ENCODE measurements at places on chromosomes 2 and 18.

DNA sequence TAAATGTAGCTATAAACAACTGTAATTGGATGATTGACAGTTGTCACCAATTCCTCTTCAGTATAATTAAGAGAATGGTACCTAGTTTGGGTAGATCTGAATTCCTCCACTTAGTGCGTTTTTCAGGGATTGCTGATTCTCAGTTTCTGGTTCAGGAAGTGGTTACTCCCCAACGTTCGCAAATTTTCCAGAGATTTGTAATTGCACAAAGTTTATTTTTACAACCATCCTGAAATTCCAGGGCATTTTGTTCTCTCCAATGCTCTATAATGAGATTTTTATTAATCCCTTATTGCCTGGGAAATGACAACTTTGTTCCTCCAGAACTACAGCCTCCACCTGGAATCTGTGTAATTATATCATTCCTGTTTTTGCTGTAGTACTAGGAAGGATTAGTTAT is 710.6 kb upstream of the ZEB2 start:
- no peak for DNase-seq

DNA sequence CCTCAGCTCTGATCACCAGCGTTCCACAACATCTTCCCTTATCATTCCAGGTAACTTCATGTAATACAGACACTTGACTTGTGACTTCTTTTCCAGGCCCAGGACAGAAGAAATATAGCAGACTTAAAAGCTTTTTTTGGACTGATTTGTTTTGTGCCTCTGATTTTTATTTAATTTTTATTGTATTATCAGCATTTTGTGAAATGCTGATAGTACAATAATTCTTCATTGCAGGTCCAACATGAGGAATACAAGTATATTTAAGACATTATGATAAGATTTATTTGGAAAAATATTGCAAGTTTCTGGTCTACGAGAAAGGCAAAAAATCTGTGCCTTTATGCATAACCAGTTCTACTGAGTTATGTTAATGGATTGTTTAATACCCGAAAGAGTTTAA is 94.5 kb upstream of the THUMPD2 start:
- DNase-seq, result no peak

GRCh38 chr18:78525366-78526111 is 454.1 kb upstream of the SALL3 start:
- DNase-seq, result no peak

GRCh38 chr2:18200771-18201170 is 322.3 kb downstream of the KCNS3 start:
- no peak for DNase-seq

DNA sequence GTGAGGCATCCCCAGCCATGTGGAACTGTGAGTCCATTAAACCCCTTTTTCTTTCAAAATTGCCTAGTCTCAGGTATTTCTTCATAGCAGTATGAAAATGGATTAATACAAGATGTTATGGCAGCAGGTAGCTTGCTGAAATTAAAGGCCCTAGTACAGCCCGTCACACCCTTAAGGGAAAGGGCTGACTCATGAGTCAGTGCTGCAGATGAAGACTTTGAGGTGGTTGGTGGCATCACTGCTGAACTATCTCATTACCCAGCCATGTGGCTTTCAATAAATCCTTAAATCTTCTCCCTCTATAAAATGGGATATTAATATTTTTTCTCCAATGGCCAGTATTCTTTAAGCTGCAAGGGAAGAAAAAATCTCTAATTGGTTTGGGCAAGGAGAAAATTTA is 226.1 kb upstream of the CCDC68 start:
- DNase-seq, result no peak

- DNase-seq, result no peak
These were observed 53.3 kb upstream of the TRIB2 start for GRCh38 chr2:12663306-12664037.

DNA sequence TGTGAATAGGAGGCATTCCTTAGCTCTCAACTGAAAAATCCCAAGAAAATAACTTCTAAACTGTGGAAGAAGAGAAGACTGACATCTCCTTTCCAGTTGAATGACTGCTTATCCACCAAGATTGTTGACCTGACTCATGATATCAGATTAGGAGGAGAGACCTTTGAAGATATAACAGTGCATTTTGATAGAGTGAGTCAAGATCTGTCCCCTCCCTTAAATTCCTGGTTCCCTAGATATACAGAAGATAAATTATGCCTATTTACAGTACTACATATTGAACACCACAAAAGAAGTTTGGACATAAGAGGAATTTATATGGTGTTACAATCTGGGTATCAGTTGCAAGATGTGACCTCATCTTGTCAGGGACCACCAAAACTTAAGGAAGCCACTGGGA is 285.3 kb upstream of the ZSWIM2 start:
- no peak for DNase-seq

GRCh38 chr2:201233812-201234662 is 26.3 kb upstream of the CASP8 start:
- DNase-seq, result no peak

- no peak for DNase-seq
These were observed 634.8 kb downstream of the GALR1 start for GRCh38 chr18:77884454-77884853.

GRCh38 chr2:37456479-37456878 is 112.0 kb downstream of the QPCT start:
- no peak for DNase-seq

GRCh38 chr2:174395969-174396630 is 570 bp downstream of the SCRN3 start:
- peak; percentile 17 for DNase-seq

DNA sequence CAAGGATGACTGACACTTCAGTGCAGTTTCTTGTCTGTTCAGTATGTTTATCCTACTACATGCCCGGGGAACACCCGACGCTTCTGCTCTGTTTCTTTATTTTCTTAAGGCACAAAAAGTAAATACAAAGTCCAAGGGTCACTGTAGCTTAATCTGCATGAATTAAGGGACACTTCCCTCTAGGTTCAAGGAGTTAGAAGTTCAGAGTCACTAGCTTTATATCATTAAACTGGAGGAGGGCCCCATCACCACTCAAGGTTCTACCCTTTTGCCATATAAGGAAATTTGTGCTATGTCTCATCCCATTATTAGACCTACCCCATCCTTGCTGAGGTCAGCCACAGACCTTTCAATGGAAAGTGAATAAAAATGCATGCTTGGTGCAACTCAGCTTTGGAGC is 27.6 kb upstream of the RMDN2 start:
- DNase-seq, result no peak

DNA sequence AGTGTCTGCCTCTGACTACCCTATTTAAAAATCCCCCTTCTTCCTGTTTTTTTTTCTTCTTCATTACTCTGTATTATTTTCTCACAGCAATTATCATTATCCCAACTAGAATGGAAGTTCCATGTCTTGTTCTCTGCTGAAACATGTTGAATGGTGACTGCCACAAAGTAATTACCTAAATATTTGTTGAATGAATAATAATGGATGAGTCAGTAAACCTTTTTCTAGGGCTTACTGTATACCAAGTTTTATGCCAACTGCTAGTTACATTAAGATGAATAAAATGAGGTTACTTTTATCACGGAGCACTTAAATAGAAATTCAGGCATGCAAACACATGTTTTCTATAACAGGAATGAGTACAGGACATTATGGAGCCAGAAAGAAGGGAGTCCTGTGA is 490.6 kb downstream of the THSD7B start:
- DNase-seq, result no peak

GRCh38 chr2:167787021-167787420 is 460.4 kb downstream of the STK39 start:
- DNase-seq, result peak; percentile 20

DNA sequence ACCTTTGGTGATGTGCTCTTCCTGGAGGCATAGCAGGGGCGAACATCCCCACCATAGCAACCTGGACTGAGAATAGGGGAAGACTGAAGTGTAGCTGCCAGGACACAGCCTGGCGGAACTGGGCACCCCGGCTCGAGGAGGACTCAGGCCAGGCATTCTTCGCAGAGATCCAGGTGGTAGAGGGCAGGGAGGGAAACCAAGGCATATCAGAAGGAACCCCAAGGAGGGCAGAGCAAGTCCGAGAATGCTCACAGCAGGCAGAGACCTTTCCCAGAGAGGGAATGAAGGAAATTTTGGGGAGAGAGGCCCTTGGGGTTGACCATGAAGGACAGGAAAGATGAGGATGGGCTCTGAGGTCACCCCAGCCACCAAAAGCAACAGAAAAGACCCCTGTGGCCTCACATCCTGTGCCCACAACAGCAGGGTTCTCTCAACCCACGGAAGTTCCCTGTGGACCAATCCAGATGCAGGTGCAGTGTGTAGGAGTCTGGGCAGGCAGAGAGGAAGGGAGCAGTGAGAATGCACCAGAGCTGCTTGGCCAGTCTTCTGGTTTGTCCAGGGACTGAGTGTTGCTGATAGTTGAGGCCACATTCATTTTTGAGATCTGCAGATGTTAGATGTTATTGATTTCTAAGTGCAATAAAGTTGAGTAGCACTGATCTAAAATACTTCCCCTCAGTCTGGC is 136.9 kb downstream of the PXDN start:
- DNase-seq, result peak; percentile 17

DNA sequence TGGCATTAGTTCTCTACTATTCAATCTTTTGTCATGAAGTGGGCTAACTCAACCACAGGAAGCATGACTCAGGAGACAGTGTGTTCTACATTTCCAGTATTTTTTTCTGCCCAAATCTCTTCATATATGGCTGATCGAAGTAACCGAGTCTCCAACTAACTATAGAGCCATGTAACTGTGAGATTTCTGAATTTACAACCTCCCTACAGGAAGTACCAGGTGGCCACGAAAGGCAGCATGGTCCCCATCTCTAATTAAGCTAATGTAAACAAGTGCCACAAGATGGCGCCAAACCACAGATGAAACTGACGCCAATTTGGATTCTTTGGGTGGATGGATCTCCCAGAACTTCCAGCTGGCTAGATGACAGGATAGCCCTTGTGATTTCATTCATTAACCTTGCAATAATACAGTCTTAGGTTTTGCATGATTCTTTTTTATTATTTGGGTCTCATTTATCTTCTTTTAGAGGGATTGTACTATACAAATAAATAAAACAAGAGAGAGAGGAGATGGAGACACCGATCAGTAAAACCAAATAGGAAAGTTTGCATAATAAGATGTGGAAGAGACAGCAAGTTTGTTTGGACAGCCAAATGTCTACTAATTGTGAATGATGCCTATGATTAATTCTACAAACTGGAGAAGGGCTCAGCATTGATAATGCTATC is 18.3 kb upstream of the ARHGAP15 start:
- peak; percentile 38 for DNase-seq

Data from SK-N-SH (cell line).